ENCODE measurements at places on chromosomes 13 and 19.

DNA sequence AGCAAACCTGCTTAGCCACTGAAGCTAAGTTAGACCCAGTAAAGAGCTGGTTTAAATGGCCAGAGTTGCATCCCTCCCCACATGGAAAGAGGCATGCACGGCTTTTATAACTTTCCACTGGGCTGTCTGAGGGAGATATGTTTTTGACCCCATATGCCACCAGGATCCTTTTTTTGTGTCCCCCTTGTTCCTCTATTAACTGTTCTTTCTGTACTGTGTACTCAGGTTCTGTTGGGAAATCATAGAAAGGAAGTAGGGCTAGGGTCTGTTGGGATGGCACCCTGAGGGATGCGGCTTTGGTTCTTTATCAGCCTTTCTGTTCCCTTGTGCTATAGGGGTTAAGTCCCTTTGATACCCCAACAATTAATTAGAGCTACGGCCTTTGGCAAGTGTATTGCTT, 12.2 kb upstream of the TM9SF2 start:
- no peak for DNase-seq

- DNase-seq: peak; percentile 28
Measured at GRCh38 chr13:84645196-84646012, 763.1 kb upstream of the SLITRK1 start.

GRCh38 chr13:94214121-94214520, 265.4 kb downstream of the DCT start:
- no peak for DNase-seq

DNA sequence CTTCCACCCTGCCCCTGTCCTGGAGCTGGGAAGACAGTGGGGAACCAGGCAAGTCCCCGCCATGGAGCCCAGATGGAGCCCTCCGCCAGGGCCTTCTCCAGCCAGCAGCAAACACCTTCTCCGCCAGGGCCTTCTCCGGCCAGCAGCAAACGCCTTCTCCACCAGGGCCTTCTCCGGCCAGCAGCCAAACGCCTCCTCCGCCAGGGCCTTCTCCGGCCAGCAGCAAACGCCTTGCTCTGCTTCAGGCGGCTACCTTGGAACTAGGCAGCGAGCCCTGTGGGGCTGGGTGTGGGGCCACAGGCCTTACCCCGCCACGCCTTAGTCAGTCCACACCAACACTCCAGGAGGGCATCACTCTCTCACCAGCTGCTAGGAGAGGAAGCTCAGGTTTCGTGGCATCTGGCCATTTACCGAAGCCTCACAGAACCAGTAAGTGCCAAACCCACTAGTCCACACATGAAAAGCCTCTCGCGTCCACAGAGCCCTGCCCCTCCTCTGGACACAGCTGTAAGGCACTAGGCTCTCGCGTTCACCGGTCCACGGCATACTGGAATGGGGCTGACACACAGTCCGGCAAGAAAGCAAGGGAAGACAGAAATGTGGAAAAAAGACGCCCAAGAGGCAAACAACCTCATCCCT, 41.0 kb downstream of the MLLT1 start:
- DNase-seq: no peak

DNA sequence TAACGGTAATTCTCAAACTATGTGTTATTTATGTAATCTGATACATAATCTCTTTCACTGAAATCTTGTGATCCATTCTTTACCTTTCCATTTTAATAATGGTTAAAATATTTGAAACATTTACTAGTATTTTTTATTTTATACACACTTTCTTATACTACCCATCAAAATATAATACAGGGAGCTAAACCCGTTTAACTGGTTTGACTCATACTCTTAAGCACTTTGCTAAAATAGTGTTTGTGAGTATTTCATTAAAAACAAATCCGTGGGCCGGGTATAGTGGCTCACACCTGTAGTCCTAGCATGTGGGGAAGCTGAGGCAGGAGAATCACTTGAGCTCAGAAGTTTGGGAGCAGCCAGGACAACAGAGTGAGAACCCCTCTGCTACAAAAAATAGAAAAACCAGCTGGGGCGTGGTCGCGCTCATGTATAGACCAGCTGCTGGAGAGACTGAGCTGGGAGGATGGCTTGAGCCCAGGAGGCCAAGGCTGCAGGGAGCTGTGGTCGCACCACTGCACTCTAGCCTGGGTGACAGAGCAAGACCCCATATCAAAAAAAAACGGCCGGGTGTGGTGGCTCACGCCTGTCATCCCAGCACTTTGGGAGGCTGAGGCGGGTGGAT, 43.8 kb upstream of the DCUN1D2 start:
- DNase-seq: peak; percentile 26

DNA sequence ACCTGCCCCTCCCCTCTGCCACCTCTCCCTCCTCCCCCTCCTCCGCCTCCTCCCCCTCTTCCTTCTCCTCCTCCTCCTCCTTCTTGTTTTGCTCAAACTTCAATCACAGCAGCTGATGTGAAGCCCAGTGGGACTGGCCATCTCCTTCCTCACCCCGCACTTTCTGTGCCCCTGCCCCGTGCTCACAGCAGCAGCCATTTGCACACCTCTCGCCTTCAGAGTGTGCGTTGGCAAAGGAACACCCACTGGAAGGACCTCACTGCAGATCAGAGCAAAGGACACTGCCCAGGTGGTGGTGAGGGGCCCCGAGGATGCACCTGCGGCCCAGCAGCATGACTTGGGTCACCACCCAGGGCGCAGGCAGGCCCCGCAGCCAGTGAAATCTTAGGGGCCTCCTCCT, 98.8 kb downstream of the SOX1 start:
- no peak for DNase-seq

DNA sequence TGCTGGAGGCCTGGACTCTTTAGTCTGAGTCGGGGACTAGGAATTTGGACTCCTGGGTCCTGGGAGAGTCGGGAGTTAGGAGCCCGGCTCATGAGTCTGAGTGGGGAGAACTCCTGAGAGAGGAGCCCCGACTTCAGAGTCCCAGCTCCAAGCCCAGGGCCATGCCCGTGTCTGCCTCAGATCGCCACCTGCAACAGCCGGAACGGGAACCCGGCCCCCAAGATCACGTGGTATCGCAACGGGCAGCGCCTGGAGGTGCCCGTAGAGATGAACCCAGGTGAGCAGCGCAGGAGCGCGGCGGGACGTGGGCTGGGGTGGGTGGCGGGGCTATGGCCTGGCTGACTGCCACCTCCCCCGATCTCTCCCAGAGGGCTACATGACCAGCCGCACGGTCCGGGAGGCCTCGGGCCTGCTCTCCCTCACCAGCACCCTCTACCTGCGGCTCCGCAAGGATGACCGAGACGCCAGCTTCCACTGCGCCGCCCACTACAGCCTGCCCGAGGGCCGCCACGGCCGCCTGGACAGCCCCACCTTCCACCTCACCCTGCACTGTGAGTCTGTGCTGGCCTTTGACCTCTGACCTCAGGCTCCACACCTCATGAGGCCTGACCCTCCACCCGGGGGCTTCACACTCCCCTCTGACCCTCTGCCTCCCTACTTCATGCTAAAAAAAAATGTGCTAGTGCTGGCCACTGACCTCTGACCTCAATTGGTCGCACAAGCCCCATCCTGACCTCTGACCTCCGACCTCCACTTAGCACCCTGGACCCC, 4.4 kb downstream of the BCAM start:
- DNase-seq: no peak

DNA sequence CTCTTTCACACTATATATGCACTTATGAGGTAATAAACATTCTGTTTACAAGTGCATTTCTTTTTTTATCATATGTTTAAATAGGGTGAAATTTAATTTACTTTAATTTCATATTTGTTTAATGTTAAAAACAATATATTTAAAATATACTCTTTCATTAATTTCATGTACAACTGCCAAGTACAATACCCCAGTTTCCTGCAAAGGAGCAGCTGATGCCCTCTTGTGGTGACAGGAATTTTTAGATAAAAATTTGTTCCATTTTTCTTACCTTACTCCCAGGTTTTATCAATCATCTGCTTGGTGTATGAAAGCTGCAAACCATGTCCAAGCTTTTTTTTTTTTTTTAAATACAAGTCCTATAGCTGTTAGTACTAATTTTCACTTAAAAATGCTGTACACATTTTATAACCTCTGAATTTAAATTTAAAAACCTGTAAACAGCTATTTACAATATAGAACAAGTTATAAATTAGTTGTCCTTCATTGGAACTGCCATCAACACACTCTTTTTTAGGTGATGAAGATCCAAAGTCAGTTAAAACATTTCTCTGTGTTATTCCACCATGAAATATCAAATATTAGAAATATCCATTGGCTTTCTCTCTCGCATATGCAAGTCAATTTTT, 4.9 kb downstream of the PCDH20 start:
- DNase-seq: peak; percentile 29

- no peak for DNase-seq
Measured at GRCh38 chr19:13398780-13399726, 107.2 kb downstream of the CACNA1A start.

DNA sequence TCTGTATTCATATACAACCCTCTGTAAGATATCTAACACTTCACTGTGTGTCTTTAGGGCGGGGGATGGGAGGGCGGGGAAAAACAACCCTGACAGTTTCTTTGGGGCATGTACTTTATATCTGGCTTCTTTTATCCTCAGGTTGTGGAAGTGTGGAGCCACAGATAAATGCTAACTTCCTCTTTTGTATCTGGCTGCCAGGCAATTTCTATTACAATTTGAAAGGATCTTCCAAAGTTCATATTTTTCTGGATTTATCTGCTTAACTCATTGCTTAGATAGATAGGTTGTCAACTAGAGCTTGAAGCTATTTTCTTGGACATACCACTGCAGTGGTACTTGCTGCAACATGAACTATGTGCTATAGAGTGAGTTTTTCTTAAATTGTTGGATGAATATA, 393.0 kb downstream of the LMO7 start:
- no peak for DNase-seq

- DNase-seq: peak; percentile 67
Measured at GRCh38 chr19:18469069-18469846, 31.3 kb upstream of the ISYNA1 start.

DNA sequence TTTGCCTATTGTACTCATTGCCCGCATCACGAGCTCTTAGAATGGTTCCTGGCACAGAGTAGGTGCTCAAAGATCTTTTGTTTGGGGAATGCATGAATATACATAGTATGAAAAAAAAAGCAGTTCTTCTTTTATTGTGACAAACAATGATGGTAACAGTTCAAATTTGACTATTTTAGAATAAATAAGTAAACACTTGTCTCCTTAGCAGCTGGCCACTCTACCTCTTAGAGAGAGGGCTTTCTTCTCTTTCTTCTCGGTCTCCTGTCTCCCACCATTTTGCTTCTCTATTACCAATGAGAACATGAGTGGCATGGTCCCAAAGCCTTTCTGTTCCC, 639 bp upstream of the SLAIN1 start:
- DNase-seq: no peak

DNA sequence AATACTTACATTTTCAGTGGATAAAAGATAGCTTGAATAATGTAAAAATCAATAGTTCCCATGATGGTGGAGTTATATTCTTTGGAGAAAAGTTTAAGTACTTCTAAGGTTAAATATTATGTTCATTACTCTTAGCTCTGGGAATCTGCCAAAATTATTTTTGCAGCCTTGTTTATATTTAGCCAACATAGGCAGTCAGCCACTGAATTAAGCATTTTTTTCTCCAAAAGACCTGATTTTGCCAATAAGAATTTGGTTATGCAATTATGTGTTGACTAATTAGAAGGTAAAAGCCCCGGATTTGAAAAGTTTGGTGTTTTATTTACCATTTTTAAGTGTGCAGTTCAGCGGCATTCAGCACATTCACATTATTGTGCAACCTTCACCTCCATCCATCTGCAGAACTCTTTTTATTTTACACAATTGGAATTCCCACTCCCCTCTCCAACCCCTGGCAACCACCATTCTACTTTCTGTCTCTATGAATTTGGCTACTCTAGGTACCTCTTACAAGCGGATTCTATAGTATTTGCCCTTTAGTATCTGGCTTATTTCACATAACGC, 90.1 kb upstream of the C1QTNF9B start:
- DNase-seq: no peak

DNA sequence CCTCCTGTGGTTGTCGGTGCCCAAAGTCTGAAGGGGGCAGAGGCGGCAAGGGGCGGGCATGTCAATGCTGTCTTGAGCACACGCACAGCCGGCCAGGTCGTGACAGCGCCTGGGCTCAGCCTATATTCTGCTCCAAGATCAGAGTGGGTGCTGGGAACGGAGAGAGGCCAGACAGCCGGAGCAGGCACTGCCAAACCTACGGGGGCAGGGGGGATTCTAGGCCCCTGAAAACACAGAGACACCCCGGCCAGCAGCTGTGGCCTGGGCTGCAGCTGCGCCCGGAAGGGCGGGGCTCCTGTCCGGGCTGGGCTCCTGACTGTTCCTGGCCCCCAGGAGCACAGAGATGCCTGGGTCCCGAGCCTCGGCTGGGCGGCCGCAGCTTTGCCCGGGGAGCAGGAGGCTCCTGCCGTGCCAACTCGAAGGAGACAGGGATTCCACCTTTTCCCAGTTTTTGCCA, 2662.9 kb upstream of the PCDH20 start:
- DNase-seq: no peak
